ENCODE measurements at places on chromosomes 12 and 14.

GRCh38 chr12:69685810-69686209, 13.3 kb downstream of the BEST3 start:
- no peak for DNase-seq

DNA sequence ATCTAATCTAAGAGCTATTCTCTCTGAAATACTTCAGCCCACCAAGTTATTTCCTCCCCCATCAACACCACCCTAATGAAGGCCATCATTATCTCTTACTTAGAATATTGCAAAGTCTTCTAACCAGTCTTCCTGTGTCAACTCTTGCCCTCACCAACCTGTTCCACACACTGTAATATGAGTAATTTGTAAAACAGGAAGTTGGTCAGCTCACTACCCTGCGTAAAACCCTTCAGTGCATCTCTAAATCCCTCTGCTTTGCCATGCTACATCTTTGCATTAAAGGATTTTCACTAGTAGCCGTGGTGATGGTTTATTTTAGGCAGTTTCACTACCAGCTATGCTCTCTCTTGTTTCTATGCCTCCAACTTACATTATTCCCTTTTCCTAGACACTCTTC, 70.0 kb downstream of the KIF21A start:
- DNase-seq: no peak

GRCh38 chr12:89882050-89882449, 173.4 kb upstream of the ATP2B1 start:
- no peak for DNase-seq

DNA sequence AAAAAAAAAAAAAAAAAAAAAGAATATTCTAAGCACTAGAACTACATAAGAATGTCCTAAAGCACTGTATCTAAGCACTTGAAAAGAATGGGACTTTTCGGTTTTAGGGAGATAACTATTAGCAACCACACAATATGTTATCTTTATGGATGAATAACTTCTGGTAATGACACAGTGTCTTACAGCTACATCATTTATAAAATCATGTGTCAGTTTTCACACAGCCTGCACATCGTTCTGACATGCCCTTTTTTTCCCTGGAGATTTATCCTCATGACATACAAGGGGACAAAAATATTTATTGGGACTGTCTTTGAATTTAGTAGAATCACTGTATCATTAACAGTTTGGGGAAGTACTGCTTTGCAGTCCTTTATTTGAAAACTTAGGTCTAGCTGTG, 17.3 kb downstream of the TMEM19 start:
- no peak for DNase-seq

DNA sequence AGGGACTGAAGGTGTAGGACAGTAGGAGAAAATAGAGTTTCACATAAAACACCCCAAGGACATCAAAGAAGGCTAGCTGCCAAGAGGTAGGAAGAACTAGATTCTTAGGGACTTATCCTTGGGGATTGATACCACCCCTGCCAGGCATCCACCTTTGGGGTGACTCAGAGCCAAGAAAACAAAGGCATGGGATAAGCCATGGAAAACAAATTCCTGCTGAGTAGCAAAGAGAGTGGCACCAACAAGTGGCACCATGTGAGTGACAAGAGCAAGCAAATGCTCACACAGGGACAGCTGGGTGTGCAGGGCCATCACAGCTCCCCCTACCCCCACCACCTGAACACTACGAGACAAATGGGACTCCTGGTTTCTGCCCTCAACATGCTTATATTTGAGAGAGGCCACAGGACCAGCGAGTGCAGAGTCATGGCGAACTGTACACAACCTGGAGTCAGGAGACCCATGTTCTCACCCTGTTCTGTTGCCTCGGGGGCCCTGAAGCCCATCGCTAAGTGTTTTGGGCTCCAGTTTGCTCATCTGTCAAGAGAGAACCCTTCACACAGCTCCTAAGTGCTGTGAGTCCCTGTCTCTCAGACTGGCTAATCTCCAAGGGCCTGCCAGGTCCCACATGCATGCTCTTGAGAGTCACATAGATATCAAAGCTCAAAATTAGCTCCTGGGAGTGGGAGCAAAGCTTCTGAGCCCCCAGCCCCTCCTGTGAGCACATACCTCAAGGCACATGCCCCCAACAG, 91.9 kb downstream of the DPF3 start:
- peak; percentile 36 for DNase-seq

DNA sequence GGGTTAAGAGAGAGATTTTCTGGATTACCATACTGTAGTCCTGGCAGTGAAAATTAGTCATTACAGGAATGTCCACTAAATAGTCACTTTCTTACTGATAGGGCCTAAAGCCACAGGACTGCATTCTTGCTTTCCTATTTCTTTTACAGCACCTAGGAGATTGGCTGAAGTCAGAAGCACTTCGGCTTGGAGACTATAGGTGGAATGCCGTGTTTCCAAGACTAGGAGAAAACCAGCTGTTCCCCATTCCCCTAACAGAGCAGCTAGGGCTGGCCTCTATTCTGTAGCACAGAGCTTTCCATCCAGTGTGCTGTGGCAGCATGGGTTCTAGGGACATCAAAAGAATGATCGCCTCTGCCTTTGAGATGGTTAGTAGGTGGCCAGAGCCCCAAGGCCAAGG, 15.1 kb downstream of the PIGH start:
- DNase-seq: no peak
